ENCODE measurements at places on chromosomes 13 and 19. TPM values are rescaled to one million over a fixed set of nuclear protein-coding genes. Genes with fewer than 3 reads are reported as not detected.

The OLFM2 gene
- 0.19 TPM for total RNA-seq

The PPM1N gene
- 2.1 TPM for total RNA-seq

The LILRA2 gene
- not detected for total RNA-seq

The B3GNT3 gene
- total RNA-seq = not detected

The UBE2L5 gene
- total RNA-seq = not detected

The AXL gene
- 165 TPM for total RNA-seq

The CNN1 gene
- 1.7 TPM for total RNA-seq

The LGALS4 gene
- total RNA-seq = not detected

The CCDC70 gene
- not detected for total RNA-seq

The ZNF709 gene
- 2.5 TPM for total RNA-seq

The C5AR2 gene
- total RNA-seq = 1.1 TPM

The LINGO3 gene
- not detected for total RNA-seq

The CBARP gene
- 1.2 TPM for total RNA-seq

The SWSAP1 gene
- total RNA-seq = 0.31 TPM

Measured in aortic smooth muscle cell (primary cell).